ENCODE measurements at places on chromosomes 2 and 18.

- no peak for DNase-seq
Measured at GRCh38 chr18:80126797-80127196, 17.7 kb downstream of the ADNP2 start.

- DNase-seq = no peak
Measured at GRCh38 chr2:174717273-174717672, 47.0 kb downstream of the CHRNA1 start.

- DNase-seq = no peak
Measured at GRCh38 chr2:196468394-196468793, 171.1 kb upstream of the CCDC150 start.

GRCh38 chr2:274503-274902, 9.8 kb downstream of the ACP1 start:
- DNase-seq = no peak

- DNase-seq = no peak
Measured at GRCh38 chr18:31230495-31230894, 67.8 kb upstream of the DSC1 start.

GRCh38 chr18:2797951-2798350, 48.9 kb upstream of the EMILIN2 start:
- no peak for DNase-seq

- no peak for DNase-seq
Measured at GRCh38 chr2:192888109-192888508, 693.4 kb upstream of the TMEFF2 start.

GRCh38 chr2:42770288-42771131, 6.6 kb upstream of the OXER1 start:
- DNase-seq = no peak

GRCh38 chr2:222780051-222780450, 80.8 kb upstream of the ACSL3 start:
- DNase-seq = no peak

GRCh38 chr2:42965196-42965595, 172.8 kb upstream of the HAAO start:
- no peak for DNase-seq

GRCh38 chr2:39179974-39180960, 59.4 kb upstream of the SOS1 start:
- DNase-seq = no peak

- DNase-seq = no peak
Measured at GRCh38 chr2:126978333-126978732, 79.6 kb downstream of the TEX51 start.

- no peak for DNase-seq
Measured at GRCh38 chr2:44817256-44817655, 124.2 kb upstream of the SIX3 start.

Measured in HS-5 (cell line).